IPS-NIHi11 (cell line): ENCODE measurements at places on chromosomes 3 and 15.

DNA sequence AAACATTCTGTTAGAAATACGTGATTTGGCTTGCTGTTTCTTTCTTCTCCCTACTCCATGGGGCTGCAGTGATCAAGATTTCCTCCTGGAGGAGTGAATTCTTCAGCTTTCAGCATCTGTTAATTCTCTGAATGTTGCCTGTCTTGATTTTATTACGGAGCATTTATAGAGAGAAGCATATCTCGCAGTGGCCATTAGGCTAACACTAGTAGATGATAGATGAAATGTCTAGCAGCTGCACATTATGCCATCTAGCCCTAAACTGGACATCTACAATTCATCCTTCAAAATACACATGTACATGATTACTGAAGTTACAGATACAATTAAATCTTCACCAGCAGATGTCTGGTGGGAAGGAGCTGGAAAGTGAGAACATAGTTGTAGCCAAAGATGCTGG, 769.8 kb upstream of the NECTIN3 start:
- DNase-seq, result no peak

- peak; percentile 68 for DNase-seq
Measured at GRCh38 chr15:43225201-43225949, 4.6 kb upstream of the EPB42 start.

GRCh38 chr15:74783072-74783807, 1.4 kb downstream of the CSK start:
- DNase-seq, result no peak

DNA sequence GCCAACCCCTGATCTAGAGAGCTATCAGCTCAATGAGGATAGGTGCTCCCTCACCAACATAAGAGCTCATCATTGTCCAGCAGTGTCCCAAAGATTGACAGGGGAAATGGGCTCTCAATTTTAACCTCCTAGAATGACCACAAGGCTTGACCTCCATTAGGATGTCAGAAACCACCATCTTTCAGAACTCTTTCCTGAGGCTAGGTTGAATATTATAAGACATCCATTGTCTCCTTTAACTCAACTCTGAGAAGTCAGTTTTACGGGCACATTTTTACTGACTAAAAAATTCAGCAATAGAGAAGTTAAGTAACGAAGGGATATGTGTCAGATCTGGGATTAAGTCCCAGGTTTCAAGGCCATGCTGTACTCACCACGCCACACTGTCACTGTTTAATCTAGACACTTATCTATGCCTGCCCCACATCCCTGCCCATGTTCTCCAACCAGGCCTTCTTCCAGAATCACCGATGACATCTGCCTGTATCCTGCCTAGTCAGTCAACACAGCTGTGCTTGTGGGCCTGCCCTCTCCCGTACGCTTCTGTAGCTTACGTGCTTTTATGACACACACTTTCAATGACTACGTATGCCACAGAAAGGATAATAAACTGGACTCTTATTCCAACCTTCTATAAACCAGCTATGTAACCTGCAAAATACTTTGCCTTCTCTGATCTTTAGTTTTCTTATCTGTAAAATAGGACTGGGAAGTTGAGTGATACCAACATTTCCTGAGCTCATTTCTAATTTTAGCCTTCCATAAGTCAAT, 17.1 kb upstream of the MUC13 start:
- DNase-seq, result no peak

- no peak for DNase-seq
Measured at GRCh38 chr3:65979162-65979561, 59.6 kb downstream of the MAGI1 start.

GRCh38 chr15:57345584-57345983, 30.7 kb upstream of the CGNL1 start:
- DNase-seq, result peak; percentile 53

GRCh38 chr3:45528429-45528828, 66.1 kb upstream of the LIMD1 start:
- DNase-seq, result no peak

- DNase-seq, result peak; percentile 40
Measured at GRCh38 chr3:72888546-72889309, 882 bp downstream of the GXYLT2 start.

DNA sequence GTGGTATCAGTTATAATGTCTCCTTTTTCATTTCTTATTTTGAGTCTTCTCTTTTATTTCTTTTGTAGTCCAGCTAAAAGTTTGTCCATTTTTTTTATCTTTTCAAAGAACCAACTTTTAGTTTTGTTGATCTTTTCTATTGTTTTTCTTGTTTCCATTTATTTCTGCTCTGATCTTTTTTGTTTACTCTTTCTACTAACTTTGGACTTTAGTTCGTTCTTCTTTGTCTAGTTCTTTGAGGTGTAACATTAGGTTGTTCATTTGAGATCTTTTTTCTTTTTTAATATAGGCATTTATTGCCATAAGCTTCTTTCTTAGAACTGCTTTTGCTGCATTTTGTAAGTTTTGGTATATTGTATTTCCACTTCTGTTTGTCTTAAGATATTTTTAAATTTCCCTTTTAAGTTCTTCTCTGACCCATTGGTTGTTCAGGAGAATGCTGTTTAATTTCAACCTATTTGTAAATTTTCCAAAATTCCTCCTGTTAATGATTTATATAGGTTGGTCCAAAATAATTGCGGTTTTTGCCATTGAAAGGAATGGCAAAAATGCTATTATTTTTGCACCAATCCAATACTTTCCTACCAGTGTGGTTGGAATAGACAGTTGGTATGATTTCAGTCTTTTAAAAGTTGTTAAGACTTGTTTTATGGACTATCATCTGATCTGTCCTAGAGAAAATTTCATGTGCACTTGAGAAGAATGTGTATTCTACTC, 51.2 kb downstream of the KAT2B start:
- DNase-seq, result no peak

- no peak for DNase-seq
Measured at GRCh38 chr3:171700653-171701052, 109.6 kb downstream of the PLD1 start.

DNA sequence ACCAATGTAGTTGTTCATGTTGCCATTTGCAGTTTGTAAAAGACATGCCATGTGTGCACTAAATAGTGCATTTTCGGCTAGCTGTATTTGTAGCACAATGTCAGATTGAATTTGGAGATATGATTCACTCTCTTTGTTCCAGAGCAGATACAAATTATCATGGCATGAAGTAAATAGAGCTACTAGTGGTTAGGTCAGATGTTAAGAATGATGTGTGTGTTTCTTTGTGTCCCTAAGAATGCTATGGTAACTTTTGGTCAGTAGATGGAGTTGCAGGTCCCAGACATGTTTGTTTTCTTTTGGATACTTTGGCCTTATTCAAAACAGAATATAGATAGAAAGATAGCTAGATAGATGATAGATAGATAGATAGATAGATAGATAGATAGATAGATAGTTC, 595.8 kb downstream of the NLGN1 start:
- DNase-seq, result peak; percentile 39

DNA sequence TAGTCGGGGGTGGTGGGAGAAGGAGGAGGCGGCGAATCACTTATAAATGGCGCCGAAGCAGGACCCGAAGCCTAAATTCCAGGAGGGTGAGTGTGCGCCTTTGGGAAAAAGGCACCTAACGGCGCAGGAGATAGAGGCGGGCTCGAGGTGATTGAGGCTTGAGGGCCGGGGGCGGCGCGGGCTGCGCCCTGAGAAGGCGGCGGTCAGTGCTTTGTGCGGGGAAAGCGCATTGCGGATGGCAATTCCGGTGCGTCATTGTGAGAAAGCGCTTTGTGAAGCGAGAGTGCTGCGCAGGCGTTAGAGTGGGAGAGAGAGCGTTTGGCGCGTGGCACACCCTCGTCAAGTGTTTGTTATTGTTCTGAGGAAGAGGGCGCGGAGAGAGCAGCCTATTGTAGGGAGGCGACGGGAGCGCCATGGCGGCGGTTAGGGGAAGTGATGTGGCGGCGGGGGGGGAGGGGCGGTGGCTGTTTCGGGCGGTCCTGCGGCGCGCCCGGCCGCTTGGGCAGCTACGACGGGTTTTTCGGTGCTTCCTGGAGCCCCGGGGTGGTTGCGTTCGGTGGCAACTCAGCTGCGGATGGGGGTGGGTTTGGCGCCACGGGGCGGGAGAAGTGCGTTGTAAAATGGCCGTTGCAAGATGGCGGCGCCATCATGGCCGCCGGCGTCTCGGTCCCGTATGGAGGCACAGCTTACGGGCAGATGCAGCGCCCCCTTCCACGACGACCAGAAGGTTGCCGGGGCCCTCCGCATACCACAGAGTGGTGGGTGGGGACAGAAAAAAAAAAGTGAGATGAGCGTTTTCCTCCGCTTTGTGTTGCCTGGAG, 492 bp downstream of the MORF4L1 start:
- peak; percentile 81 for DNase-seq

GRCh38 chr3:1072041-1072440, 20.8 kb upstream of the CNTN6 start:
- no peak for DNase-seq

GRCh38 chr3:46361408-46362283, 7.7 kb downstream of the CCR2 start:
- no peak for DNase-seq

GRCh38 chr3:73687106-73688004, 62.6 kb upstream of the PDZRN3 start:
- no peak for DNase-seq

DNA sequence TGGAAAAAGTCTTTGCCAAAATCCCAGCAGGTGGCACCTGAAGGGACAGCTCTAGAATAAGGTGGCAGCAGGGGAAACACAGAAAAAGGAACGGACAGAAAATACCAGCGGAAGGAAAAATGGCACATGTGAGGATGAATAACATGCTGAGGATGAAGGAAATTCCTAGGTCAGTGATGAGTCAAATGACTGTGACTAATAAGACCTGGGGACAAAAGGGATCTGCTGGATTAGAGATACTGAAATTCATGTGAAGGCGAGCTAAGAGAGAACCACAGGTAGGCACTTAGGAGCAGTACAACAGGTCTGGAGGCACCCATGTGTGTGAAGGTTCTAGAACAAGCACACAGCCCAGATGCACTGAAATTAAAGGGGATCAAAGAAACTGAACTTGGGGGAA, 482.5 kb downstream of the FOXP1 start:
- no peak for DNase-seq

DNA sequence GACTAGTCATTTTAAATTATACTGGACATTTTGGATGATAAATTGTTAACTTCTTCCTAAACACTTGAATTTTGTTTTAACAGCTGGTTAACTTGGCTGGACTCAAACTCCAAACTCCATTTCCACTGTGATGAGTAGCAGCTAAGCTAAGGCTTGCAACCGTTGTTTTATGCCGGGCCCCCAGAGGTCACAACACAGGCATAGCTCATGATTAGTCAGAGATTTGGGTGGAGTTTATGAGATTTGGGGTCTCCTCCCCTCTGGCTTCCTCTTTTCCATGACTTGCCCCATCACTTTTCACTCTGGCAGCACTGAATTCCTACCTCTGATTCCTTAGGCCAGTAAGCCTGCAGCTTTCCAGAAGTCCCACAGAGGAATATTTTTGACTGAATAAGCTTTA, 12.8 kb downstream of the THAP10 start:
- no peak for DNase-seq

GRCh38 chr3:50519471-50520089, 16.1 kb upstream of the CACNA2D2 start:
- DNase-seq, result peak; percentile 77

DNA sequence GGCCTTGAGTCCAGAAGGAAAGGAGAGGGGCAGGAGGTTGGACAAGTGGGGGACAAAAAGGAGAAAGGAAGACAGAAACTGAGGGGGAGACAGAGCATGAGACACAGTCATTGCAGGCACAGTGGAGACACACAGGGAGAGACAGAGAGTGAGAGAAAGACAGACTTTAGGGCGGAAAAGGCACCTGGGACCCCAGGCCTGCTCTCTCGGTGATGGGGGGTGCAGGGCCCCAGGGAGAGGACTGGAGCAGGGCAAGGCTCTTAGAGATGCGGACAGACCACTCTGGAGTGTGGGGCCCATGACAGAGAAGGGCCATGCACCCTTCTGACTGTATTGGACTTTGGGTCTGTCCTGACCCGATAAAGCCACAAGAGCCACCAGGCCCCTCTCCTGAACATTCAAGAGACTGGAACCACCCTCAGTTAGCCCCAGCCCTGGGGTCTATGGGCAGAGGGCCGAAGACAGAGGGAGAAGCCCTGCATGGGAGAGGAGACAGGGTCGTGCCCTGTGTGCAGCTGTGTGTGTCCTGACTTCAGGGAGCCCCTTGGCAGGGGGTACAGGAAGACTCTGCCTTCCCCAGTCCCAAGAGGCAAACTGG, 12.5 kb downstream of the PLCD1 start:
- no peak for DNase-seq

- DNase-seq, result peak; percentile 51
Measured at GRCh38 chr15:76206325-76206976, 104.8 kb downstream of the ETFA start.

GRCh38 chr3:37963016-37963415, 27.6 kb upstream of the VILL start:
- DNase-seq, result no peak

GRCh38 chr3:44862226-44862637, 520 bp downstream of the TMEM42 start:
- DNase-seq, result no peak

- DNase-seq, result no peak
Measured at GRCh38 chr3:107220538-107220937, 156.7 kb upstream of the CCDC54 start.

- DNase-seq, result no peak
Measured at GRCh38 chr3:16844791-16845190, 40.0 kb upstream of the PLCL2 start.

DNA sequence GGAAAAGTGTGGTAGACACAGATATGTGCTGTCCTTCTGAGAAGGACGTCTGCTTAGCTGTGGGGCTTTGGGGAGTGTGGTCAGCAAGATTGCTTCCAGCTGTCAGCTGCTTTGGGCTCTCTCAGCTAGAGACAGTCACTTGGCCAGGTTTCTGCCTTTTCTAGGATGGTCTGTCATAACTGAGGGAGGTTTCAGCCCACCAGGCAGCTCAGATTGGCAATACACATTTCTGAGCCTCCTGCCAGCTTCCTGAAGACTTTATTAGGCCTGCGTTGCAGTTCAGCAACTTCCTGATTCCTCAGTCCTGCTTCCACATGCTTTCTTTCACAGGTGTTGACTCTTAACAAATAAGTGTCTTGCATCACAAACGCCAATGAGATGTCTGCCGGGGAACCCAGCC, 286.5 kb downstream of the SQOR start:
- no peak for DNase-seq

DNA sequence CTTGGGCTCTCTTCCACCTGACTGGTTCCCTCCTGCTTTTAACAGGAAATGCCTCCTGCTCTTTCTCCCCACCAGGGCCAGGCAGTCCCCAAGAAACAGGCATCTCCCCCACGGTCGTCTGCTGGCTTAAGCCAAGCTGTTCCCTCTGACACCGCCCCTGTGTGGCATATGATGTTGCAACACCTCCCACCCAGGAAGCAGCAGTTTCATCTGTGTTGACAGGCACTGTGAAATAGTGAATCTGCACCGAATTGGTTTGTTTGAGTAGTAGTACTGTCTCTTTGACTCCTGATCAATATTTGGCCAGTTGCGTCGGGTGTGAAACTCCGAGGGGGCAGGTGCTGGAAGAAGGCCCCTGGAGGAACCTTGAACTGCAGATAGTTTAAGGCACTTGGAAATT, 188.8 kb downstream of the FEZF2 start:
- peak; percentile 17 for DNase-seq

DNA sequence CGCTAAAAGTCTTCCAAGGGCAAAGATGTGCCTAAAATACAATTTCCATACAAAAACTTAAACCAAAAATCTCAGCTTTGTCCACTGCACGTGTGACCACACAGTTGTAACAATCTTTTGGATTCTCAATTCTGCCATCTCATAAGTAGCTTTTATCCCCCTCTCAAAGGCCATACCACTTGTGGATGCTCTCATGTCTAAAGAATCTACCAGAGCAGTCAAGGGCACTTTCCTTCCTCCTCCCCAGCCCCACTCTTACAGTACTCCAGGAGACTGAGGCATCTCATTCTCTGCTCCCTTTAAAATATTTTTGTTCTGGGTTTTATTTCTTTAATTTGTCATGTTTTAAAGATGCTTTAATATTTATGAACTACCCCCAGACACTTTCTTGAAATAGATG, 102.3 kb upstream of the PFN2 start:
- no peak for DNase-seq
